ENCODE measurements at places on chromosomes 12 and 14.

DNA sequence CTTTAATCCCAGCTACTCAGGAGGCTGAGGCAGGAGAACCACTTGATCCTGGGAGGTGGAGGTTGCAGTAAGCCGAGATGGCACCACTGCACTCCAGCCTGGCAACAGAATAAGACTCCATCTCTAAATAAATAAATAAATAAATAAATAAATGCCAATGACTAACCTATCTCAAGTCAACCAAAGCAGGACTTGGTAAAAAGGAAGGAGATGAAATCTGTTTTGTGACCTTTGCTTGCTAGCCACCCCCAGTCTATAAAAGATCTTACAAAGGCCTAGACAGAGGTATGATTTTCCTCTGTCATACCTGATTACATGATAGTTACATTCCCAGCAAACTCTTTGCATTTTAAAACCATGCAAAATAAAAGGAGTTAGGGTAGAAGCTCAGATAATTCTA is 13.5 kb upstream of the METTL17 start:
- no peak for DNase-seq

DNA sequence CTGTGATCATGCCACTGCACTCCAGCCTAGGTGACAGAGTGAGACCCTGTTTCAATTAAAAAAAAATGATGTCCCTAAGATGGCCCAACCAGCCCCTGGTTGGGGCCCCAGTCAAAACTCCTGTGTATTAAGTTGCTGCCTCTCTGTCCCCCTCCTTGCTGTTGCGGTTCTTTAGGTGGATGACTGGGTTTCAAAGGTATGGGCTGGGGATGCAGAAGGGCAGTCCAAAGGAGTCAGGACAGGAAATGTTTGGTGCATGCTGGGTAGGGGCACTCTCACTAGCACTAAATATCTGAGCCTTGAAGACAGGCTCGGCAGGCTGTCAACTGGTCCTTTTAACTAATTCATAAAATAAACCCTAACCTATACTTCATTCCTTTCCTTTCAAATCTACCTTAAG is 12.0 kb upstream of the PIP4K2C start:
- no peak for DNase-seq

DNA sequence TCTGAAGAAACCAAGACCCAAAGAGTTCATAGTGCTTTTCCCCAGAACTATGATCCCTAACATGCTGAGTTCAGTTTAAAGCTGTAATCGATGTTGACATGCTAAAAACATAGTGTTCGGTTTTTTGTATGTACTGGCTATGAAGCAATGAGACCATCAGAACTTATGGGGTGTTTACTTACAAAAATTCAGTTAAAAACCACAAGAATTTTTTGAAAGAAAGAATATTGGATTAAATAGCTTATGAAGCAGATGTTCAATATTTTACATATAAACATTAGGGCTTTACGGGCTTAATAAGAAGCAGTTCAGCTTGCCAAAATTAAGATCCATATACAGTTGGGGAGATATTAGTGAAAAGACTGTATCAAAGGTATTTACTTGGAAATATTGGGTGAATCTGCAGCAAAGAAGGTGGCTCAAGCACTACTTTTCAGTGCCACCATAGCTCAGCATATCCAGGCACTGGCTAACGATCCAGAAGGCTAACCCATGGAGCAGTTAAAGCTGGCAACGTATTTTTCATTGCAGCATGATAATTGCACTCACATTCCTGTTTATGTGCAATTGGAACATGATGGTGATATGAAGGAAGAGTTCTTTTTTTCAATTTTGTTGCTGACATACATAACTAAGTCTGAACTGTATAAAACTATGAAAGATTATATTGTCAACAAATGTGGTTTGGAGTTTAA is 125.9 kb downstream of the EFCAB11 start:
- no peak for DNase-seq

DNA sequence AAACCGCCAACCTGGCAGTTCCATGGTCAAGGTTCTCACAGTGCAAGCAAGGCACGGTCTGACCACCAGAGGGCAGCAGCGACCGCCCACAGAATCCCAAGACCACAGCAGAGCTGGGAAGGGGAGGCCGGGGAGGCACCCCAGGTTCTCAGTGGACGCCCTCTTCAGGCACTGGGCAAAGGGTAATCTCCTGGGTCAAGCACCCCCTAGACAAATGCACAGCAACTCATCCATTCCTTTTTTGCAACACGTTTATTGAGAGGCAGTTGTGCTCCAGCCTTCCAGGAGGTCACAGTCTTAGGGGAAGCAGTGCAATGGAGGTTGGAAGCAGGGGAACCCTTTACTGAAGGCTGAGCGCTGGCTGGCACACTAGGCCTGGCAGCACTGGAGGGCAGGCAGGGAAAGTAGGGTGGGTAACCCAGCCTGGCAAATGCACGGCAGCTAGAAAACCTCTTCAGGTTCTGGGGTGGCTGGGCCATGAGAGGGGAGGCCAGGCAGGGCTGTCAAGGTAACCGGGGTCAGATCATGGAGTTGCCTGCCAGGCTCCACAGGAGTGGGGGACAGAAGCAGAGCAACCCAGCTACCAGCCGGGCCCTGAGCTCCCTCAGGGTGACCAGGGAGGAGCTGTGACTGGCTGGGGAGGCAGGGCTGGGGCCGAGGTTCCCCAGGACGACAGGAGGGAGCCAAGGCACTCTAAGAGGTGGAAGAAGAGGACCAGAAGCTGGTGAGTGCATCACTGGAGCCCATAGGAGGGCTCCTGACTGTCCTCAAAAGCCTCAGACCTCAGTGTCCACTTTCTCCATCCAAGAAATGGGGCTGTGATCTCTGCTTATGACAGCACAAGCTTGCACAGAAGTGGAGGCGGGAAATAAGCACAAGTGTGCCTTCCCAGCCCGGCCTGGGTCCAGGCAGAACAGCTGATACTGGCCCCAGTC is 1.8 kb upstream of the RHOF start:
- DNase-seq: peak; percentile 85

DNA sequence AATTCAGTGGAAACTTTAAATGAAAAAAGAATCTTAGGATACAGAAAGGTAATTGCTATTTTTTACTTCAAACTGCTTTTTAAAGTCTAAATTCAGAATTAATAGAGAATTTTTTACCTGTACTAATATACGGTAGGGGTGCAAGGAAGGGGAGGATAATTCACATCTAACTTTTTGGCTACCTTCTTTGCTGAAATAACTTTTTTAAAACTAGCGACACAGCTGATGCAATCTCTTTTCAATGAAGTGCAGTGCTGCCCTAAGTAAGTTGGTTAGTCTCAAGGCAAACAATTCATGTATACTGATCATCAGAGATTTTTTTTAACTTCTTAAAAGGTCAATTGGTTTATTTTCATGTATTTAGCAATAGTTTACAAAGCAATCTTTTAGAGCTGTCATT is 119.8 kb downstream of the NEDD1 start:
- DNase-seq: no peak

All from HTR-8/SVneo (cell line).